ENCODE measurements at places on chromosomes 5 and 9.

GRCh38 chr9:128007566-128008138, 26.9 kb upstream of the EEIG1 start:
- DNase-seq = no peak

GRCh38 chr9:121358751-121359150, 11.3 kb downstream of the STOM start:
- DNase-seq = no peak

- DNase-seq = no peak
Observed at GRCh38 chr9:131840220-131840619, 100.3 kb upstream of the RAPGEF1 start.

GRCh38 chr9:118330191-118330986, 626.2 kb downstream of the TLR4 start:
- no peak for DNase-seq

DNA sequence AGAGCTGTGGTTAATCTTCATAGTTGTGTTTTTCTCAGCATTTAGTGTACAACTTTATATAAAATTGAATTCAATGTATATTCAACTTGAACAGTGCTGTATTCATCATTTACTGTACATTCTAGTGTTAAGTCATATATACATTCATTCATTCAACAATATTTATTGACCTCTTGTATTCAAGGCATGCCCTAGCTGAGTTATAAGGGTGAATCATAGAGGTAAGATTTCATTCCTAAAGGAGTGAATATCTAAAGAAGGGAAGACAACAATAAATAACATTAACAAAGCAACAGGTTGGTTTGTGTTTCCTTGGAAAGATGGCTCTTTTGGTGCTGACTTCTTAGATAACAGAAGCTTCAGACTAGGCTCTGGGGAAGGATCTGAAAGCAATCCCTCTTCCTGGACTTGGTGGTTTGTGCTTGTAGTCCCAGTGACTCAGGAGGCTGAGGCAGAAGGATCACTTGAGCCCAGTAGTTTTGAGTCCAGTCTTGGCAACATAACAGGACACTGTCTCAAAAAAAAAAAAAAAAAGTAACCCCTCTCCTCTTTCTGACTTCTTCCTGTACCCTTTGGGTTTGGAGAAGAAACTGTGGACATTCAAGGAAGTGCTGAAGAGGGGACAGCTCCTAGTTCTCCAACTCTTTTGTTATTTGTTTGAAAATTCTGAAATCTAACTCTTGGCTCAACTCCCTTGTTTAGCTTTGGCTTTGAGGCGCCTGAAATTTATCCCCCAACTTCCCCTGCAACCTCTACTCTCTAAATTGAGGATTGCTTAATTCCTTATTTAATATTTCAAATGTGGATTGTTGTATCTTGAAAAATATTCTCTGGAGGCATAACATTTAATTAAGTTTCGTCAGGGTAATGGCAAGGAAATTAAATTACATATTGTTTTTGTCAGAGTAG, 80.2 kb downstream of the OSTF1 start:
- no peak for DNase-seq

DNA sequence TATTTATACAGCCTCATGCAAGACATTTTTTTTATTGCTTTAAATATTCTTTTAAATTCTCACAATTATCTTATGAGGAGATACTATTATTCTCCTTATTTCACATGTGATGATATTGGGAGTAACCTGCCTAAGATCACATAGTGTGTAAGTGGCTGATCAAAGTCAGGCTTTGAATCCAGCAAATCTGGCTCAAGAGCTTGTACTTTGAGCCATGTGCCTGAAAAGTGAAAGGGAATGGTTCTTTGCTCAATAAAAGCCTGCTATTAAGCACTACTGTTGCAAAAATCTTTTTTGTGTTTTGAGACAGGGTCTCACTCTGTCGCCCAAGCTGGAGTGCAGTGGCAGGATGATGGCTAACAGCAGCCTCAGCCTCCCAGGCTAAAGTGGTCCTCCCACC, 35.1 kb downstream of the PWWP2A start:
- no peak for DNase-seq

DNA sequence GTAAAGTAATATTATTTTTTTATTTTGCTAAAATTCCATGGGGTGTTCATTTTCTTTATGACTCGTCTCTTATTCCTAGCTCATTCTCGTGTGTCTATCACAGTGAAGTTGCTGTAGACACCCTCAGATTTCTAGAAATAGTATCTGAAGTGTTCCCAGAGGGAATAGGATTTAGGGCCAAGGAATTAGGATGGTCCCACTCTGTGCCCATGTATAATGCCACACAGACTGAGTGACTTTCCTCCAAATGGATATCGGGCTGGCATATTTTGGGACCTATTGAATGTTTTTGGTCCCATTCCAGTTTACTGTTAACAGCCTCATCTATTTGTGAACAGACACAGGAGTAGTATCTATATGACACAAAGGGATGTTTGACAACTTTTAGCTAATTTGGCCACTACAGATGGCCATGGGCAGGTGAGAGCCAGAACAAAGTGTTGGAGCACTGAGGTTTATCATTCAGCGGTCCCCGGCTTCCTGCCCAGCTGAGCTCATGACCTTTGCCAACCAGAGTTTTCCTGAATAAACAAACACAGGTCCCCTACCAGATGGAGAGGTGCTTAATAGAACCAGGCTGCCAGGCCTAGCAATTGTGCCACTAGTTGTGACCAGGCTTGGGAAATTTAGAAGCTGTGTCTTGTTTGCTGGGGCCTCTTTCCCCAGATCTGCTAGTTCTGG, 46.9 kb downstream of the MAP1B start:
- no peak for DNase-seq

DNA sequence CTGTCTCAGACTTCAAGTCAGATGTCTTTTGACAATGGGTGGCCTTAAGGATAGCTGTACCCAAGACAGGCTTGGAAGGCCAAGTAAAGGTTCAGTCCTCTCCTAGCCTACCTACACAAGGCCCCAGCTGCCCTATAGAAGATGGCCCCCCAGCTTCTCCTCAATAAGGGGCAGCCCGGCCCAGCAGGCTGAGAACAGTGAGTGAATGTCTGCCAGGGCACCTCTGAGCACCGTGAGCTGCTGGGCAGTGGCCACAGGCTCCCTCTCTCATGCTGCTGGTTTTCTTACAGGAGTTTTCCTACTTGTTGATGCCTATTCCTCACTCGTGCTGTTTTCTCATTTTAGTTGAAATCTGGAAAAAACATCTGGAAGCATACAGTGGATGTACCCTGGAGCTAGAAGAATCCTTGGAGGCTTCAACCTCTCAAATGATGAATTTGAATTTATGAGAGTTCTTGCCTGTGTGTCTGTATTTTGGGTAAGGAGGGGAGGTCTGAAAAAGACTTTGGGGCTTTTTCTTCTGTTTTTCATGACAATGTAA, 40.1 kb downstream of the SECISBP2 start:
- no peak for DNase-seq

DNA sequence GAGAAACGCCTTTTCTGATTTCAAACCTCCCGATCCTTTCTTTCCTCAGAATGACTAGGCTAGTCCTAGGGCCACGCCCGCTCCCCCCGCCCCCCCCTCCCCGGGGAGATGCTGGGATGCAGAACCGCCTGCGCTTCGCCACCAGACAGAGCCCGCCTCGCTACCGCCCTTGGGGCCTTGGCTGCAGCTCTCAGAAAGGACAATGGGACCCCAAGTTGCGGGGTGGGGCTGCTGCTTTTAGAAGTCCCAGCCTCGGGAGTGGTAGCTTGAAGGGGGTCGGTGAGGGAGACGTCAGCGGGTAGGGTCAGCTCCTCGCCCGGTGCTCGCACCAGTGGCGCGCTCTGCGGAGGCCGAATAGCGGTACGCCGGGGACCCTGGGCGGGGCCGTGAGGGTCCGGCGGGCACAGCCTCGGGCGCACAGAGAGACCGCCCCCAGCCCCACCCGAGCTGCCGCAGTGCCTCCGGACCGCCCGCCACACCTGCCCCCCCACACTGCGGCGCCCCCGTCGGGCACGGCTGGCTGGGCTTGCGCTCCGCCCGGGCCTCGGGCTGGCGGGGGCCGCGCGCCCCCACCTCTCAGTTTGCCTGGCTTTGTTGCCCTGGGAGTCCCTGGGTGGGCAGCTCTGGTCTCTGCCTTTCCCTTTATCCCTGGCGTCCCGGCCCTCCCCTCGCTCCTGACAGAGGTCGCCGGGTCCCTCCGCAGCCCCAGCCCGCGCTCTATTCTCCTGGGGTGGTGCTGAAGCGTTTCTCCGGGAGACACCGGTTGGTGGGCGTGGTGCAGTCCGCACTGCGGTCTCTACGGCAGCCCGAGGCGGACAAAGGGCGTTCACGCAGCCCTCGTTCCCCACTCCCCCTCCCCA, 1.2 kb downstream of the MAP1B start:
- no peak for DNase-seq

DNA sequence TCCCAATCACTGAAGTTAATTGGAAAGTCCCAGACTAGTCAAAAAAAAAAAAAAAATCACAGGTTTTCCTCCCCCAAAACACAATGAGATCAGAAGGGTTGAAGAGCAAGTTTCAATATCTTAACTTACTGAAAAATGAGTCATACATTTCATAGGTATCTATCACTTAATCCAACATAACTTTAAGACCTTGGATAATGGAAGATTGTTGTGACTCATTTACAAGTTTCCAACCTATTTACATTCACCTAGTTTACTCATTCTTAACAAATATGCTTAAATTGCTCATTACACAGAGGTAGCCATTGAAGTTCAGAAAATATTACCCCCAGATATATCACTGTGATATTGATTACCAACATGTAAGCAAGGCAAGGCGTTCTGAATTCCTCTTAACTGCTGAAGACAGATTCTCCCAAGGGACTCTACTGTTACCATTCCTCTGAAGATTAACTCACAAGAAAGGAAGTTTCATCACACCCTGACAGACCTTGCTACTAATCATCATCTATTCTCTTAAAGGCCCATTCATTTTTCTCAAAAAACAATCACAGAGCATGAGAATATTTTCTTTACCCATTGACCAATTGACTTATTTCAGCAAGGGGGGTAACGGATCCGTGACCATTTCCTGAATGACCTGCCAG, 563.8 kb downstream of the TLE1 start:
- DNase-seq = no peak

DNA sequence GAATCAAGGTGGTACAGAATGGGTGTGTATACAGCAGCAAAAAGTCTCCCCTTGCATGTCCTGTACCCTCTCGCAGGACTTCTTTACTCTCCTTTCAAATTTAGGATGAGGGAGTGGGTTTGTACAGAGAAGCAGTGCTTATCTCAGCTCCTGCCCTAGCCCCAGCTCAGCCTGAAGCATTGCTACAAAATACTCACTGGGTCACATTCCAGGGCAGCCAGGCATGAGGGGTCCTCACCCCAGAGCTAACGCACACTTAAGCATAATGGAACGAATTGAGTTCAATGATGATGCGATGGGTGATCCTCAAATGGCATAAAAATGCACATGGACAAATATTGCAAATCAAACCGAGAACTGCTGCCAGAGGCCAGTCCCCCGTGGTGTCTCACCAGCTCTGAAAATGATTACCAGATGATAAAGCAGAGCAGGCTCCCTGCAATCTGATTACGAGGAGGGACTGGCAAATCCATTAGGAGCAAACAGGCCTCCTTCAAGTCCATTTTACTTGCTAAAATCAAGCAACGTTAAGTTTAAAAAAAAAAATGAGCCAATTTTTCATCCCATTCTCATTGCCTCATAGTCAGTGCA, 231.6 kb upstream of the TAS2R1 start:
- DNase-seq = no peak

DNA sequence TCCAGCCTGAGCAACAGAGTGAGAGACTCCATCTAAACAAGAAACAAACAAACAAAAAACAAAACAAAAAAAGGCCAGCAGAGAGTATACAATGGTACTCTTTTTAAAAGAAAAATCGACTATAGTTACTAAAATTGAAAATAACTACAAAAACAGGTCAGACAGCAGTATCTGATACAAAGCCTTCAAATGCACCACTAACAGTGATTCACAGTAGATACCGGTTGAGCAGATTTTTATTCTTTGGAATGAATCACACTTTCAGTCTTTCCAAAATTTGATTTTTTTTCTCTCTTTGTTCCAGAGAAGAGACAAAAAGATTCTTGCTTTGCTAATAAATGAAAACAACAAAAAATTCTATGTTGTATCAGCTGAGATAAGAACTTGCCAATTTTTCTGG, 36.9 kb downstream of the ROR2 start:
- DNase-seq = no peak

GRCh38 chr9:92206488-92206887, 87.0 kb downstream of the IARS1 start:
- no peak for DNase-seq

DNA sequence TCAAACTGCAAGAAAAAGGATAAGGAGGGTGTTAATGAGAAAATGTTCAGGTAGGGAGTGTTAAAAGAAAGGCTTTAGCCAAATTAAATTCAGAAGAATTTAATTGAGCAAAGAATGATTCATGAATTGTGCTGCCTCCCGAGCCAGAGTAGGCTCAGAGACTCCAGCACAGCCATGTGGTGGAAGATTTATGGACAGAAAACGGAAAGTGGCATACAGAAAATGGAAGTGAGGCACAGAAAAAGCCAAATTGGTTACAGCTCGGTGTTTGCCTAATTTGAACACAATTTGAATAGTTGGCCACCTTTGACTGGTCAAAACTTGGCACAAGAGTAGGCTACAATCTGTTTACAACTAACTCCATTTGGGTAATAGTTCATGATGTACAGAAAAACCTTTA, 9.6 kb upstream of the SLC30A5 start:
- no peak for DNase-seq

GRCh38 chr9:121286973-121287741, 19.2 kb downstream of the GSN start:
- DNase-seq = peak; percentile 91

DNA sequence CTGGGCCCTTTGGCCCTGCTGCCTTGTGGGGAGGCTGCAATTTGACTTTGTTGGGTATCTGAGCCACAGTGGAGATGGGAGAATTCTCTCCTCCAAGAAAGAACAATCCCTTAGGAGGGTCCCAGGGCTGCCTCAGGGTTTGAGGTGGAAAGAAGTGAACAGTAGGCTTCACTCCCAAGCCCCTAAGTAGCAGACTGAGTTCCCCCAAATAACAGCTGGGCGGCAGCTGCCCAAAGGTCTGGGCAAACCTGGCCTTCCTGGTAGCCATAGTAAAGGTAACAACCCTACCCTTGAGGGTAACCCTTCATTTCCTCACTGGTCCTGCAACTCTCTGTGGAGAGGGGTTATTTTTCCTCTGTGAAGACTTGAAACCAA, 746 bp downstream of the RGS3 start:
- no peak for DNase-seq

- no peak for DNase-seq
Observed at GRCh38 chr5:55985181-55985580, 9.6 kb downstream of the IL6ST start.

- DNase-seq = no peak
Observed at GRCh38 chr5:167254132-167254531, 1037.3 kb upstream of the WWC1 start.

DNA sequence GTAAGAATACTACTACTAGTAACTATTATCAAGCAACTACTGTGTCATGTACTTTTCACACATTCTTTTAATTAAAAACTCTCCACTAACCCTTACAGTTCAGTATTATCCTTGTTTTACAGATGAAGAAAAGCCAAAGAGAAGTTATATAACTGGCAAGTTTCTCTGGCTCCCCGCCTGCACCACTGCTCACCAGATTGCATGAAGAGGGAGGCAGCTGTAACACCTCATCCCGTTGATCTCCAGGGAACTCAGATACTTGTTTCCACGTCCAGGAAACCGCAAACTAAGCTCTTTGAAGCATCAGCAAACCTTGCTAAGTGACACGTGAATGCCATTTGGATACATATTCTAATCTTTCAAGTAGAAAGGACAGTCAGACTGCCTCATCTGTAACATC, 70.3 kb downstream of the RIGI start:
- DNase-seq = no peak
